Activated CD4-positive, alpha-beta T cell treated with anti-CD3 and anti-CD28 coated beads, Interleukin-2, amount 50 U/mL, for 48 hours (primary cell): ENCODE measurements at places on chromosomes 2 and 18.

- DNase-seq = peak; percentile 21
Measured at GRCh38 chr18:35376393-35376741, 770 bp downstream of the ZNF396 start.

GRCh38 chr2:43075811-43076585 lies 150.4 kb downstream of the ZFP36L2 start:
- DNase-seq = no peak

DNA sequence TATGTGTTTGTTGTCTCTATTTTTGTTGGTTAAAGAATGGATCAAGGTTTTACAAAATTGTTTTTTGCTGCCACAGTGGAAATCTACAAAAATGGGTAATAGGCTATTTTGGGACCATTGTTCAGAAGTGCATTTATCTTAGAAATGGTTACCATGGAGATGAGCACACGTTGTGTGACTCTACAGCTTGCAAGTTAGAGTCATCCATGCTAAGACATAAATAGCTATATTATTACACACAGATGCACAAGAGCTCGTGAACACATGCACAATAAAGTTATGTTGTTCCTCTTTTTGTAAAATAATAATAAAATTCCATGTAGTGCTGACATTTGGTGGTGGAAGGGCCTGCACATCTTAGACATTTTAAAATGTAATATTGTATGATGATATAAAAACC lies 15.5 kb upstream of the DUSP19 start:
- no peak for DNase-seq

- no peak for DNase-seq
Measured at GRCh38 chr2:95757988-95758387, 166.2 kb downstream of the TRIM43 start.

- DNase-seq = no peak
Measured at GRCh38 chr2:189870381-189871085, 86.3 kb downstream of the PMS1 start.

- no peak for DNase-seq
Measured at GRCh38 chr2:62443886-62444285, 62.1 kb downstream of the TMEM17 start.

GRCh38 chr2:207887500-207887899 lies 117.8 kb upstream of the FZD5 start:
- no peak for DNase-seq

- DNase-seq = no peak
Measured at GRCh38 chr18:60984510-60984909, 348.7 kb upstream of the CDH20 start.
